ENCODE measurements at places on chromosomes 12 and 14. TPM values are rescaled to one million over a fixed set of nuclear protein-coding genes. Genes with fewer than 3 reads are reported as not detected.

The EIF2S3B gene
- not detected for total RNA-seq

The GMFB gene
- 94.5 TPM for total RNA-seq

The TAS2R31 gene
- total RNA-seq: 12.9 TPM

The RASAL1 gene
- total RNA-seq: 5.7 TPM

The PRB2 gene
- total RNA-seq: not detected

The RAD9B gene
- total RNA-seq: not detected

The RFC5 gene
- 4.9 TPM for total RNA-seq

The MIP gene
- not detected for total RNA-seq

The PTPRQ gene
- total RNA-seq: under 0.01 TPM

The TAS2R14 gene
- total RNA-seq: 5.1 TPM

The SPIC gene
- total RNA-seq: not detected

The LRRC10 gene
- total RNA-seq: not detected

The REC8 gene
- total RNA-seq: 48.3 TPM

The CACNA2D4 gene
- total RNA-seq: 7.2 TPM

The CPNE6 gene
- not detected for total RNA-seq

The OVCH1 gene
- total RNA-seq: 0.37 TPM

The CCDC175 gene
- not detected for total RNA-seq

The IFNG gene
- total RNA-seq: not detected

The KDM2B gene
- total RNA-seq: 17.8 TPM

The KRT73 gene
- total RNA-seq: not detected

The KRT85 gene
- not detected for total RNA-seq

The AMN gene
- total RNA-seq: 524 TPM

The TAS2R13 gene
- not detected for total RNA-seq

The PTCSC3 gene
- not detected for total RNA-seq

The TAS2R20 gene
- total RNA-seq: 2.6 TPM

The FOXG1 gene
- not detected for total RNA-seq

The ASB2 gene
- total RNA-seq: 22.1 TPM

The CCDC88C gene
- total RNA-seq: 59.3 TPM

The LRRK2 gene
- total RNA-seq: 4.2 TPM

The CD4 gene
- total RNA-seq: 1.00 TPM

The KRT80 gene
- total RNA-seq: not detected

The STXBP6 gene
- total RNA-seq: 7.4 TPM

The GLIPR1L2 gene
- not detected for total RNA-seq

The MSRB3 gene
- total RNA-seq: 56.9 TPM

The USP44 gene
- total RNA-seq: not detected

The GPR68 gene
- 0.80 TPM for total RNA-seq

The SMIM41 gene
- 0.80 TPM for total RNA-seq

The MYH6 gene
- total RNA-seq: 1.5 TPM

The PCED1B gene
- 3.0 TPM for total RNA-seq

The SIRT4 gene
- total RNA-seq: 0.95 TPM
